ENCODE measurements at places on chromosomes 1 and 21. TPM values are rescaled to one million over a fixed set of nuclear protein-coding genes. Genes with fewer than 3 reads are reported as not detected.

The FALEC gene
- total RNA-seq: not detected

The LDLRAD1 gene
- total RNA-seq: 13.7 TPM

The DIO1 gene
- total RNA-seq: not detected

The OSCP1 gene
- total RNA-seq: 17.1 TPM

The LEFTY2 gene
- 1.2 TPM for total RNA-seq

The AADACL3 gene
- not detected for total RNA-seq

The ST6GALNAC3 gene
- total RNA-seq: 8.8 TPM

The PTCH2 gene
- total RNA-seq: 1.0 TPM

The SIM2 gene
- total RNA-seq: not detected

GRCh38 chr1:33725037-33725436 lies 138.8 kb upstream of the HMGB4 start:
- H3K4me1 ChIP-seq: no peaks in the 10 kb centered on the region
- no peaks in the 10 kb centered on the region for H3K27me3 ChIP-seq
- H3K4me3 ChIP-seq: no peak overlapping the region
- H3K27ac ChIP-seq: no peak overlapping the region
- H3K36me3 ChIP-seq: no peaks in the 10 kb centered on the region

- no peak for DNase-seq
- H3K27me3 ChIP-seq: no peaks in the 10 kb centered on the region
- H3K27ac ChIP-seq: no peak overlapping the region
- H3K36me3 ChIP-seq: peaks cover 91% of the 10 kb centered on the region
- H3K4me3 ChIP-seq: no peak overlapping the region
These were observed 55.8 kb downstream of the VPS13D start for GRCh38 chr1:12285496-12286143.

- H3K4me3 ChIP-seq: no peak overlapping the region
- H3K27ac ChIP-seq: no peak overlapping the region
- H3K27me3 ChIP-seq: no peaks in the 10 kb centered on the region
- no peak for DNase-seq
- no peaks in the 10 kb centered on the region for H3K36me3 ChIP-seq
These were observed 25.3 kb downstream of the TNFSF4 start for GRCh38 chr1:173181791-173182190.

- H3K4me1 ChIP-seq: no peaks in the 10 kb centered on the region
- no peak for DNase-seq
- no peak overlapping the region for H3K4me3 ChIP-seq
These were observed 30.1 kb downstream of the EDN2 start for GRCh38 chr1:41454406-41454805.

GRCh38 chr21:41559658-41560631 lies 52.0 kb upstream of the TMPRSS2 start:
- no peak for DNase-seq
- no peak overlapping the region for H3K4me3 ChIP-seq
- H3K27me3 ChIP-seq: peaks cover 5% of the 10 kb centered on the region
- H3K27ac ChIP-seq: no peak overlapping the region
- H3K36me3 ChIP-seq: no peaks in the 10 kb centered on the region

DNA sequence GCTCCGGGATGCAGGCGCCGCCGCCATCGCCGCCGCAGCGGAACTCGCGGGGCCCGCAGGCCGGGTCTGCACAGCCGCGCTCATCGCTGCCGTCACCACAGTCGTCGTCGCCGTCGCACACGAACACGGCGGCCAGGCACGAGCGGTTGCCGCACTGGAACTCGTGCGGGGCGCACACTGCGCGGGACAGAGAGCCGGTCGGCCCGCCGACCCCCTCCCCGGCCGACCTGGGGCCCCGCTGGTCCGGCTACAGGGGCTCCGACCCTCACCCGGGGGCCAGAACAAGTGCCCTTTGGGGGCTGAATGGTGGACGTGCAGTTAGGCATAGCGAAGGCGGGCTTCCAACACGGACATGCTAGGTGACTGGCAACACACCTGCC lies 38.6 kb upstream of the MAGOH start:
- no peak for DNase-seq
- H3K4me3 ChIP-seq: no peak overlapping the region
- H3K36me3 ChIP-seq: no peaks in the 10 kb centered on the region
- no peaks in the 10 kb centered on the region for H3K4me1 ChIP-seq

DNA sequence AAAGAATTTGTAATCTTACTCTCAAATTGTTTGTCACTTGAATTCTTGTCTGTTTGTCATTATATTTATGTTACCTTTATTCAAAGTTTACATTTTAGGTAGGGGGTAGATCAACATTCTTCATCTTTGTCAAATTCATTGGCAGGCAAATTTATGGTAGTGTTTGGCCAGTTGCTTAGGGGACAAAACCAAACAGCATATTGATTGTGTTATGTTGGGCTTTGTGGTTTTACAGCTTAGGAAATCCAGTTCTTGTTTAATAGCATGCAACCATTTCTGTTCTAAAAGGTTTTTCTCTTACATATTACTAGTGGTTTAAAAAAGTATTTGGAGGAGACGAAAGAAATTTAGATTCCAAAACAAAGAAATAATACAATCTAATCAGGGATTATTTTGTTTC lies 91.4 kb downstream of the HMCN1 start:
- no peak overlapping the region for H3K4me3 ChIP-seq
- peaks cover 5% of the 10 kb centered on the region for H3K4me1 ChIP-seq
- no peak overlapping the region for H3K27ac ChIP-seq

DNA sequence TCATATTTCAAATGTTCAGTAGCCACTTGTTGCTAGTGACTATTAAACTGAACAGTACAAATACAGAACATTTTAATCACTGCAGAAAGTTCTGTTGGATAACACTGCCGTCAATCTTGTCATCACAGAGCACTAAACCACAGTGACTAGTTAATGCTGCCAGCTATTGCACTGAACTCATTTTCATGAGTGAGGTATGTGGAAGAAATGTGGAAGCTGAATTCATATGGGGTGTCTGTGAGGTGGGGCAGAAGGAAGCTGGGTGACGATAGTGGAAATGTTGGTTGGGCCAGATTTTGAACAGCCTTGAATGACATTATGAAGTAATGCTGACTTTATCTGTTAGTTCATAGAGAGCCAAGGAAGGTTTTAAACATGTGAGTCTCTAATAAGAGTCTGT lies 49.6 kb downstream of the OSBPL9 start:
- H3K4me1 ChIP-seq: peaks cover 31% of the 10 kb centered on the region
- no peak overlapping the region for H3K4me3 ChIP-seq
- no peaks in the 10 kb centered on the region for H3K36me3 ChIP-seq
- H3K27ac ChIP-seq: peak overlapping the region; percentile 20

DNA sequence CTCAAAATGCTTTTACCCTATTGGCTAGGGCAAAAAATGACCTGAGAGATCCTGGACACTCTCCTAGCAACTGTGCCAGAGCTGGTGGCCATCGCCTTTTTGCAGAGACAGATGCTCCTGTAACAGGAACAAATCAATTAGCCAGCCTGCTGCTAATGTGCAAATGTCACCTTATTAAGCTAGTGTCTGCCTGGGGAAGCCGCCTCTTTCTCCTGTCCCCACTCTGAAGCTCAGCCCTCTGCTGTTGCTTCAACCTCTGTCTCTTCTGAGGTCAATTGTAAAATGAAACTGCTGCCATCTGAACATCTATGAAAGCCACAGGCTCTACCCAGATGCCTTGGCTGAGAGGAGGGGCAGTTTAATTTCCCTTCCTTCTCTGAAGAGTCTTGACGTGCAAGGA lies 85.5 kb upstream of the CACNA1E start:
- no peaks in the 10 kb centered on the region for H3K4me1 ChIP-seq
- DNase-seq: no peak
- peaks cover 7% of the 10 kb centered on the region for H3K27me3 ChIP-seq
- no peak overlapping the region for H3K27ac ChIP-seq
- no peak overlapping the region for H3K4me3 ChIP-seq

- H3K4me3 ChIP-seq: no peak overlapping the region
- H3K4me1 ChIP-seq: peaks cover 56% of the 10 kb centered on the region
- no peaks in the 10 kb centered on the region for H3K27me3 ChIP-seq
- DNase-seq: no peak
These were observed 35.0 kb downstream of the TMCC2 start for GRCh38 chr1:205262731-205263171.

DNA sequence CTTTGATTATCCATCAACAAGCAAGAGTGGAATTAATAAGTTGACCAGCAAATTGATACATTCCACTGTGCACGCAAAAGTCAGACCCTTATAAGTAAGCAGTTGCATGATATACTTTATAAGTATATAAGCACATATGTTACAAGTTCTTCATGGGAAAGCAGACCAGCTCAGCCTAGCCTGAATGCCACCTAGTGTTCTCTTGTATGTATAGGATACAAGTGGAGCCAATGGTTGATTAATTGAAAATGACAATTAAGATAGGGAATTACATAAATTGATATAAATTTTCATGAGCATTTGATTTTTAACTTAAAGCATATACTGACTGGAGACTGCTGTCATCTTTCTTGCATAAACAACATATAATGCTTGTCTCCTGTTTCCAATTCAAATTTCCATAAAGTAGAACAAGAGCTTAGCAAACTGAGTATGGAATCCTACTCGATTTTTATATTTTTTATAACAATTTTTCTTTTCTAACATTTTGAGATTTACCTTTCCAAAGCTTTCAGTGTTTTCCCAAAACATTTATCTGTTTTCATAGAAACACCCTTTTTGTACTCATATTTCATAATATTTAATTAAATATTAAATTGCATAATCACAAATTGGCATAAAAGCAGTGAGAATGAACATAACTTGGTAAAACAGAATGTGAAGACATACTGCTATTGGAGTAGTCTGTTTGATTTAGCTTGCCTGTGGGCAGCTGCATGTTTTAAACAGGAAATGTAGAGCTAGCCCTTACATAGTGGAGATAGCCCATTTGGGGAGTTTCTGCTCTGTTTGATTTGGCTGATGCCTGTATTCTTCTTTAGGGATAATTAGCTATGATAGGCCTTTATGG lies 62.8 kb downstream of the MAGI3 start:
- no peaks in the 10 kb centered on the region for H3K36me3 ChIP-seq
- H3K4me1 ChIP-seq: peaks cover 17% of the 10 kb centered on the region
- peak overlapping the region; percentile 25 for H3K27ac ChIP-seq
- no peaks in the 10 kb centered on the region for H3K27me3 ChIP-seq
- no peak for DNase-seq

- no peak overlapping the region for H3K4me3 ChIP-seq
- no peak overlapping the region for H3K27ac ChIP-seq
- H3K4me1 ChIP-seq: no peaks in the 10 kb centered on the region
- H3K27me3 ChIP-seq: no peaks in the 10 kb centered on the region
These were observed 58.1 kb downstream of the RPAP2 start for GRCh38 chr1:92356956-92357355.

GRCh38 chr1:193539731-193540459 lies 353.5 kb upstream of the B3GALT2 start:
- H3K27me3 ChIP-seq: no peaks in the 10 kb centered on the region
- DNase-seq: no peak
- no peak overlapping the region for H3K27ac ChIP-seq

- no peak overlapping the region for H3K27ac ChIP-seq
- DNase-seq: no peak
- H3K4me3 ChIP-seq: no peak overlapping the region
- no peaks in the 10 kb centered on the region for H3K36me3 ChIP-seq
- no peaks in the 10 kb centered on the region for H3K27me3 ChIP-seq
- H3K4me1 ChIP-seq: no peaks in the 10 kb centered on the region
These were observed 571.2 kb downstream of the ADGRL2 start for GRCh38 chr1:82371844-82372498.

DNA sequence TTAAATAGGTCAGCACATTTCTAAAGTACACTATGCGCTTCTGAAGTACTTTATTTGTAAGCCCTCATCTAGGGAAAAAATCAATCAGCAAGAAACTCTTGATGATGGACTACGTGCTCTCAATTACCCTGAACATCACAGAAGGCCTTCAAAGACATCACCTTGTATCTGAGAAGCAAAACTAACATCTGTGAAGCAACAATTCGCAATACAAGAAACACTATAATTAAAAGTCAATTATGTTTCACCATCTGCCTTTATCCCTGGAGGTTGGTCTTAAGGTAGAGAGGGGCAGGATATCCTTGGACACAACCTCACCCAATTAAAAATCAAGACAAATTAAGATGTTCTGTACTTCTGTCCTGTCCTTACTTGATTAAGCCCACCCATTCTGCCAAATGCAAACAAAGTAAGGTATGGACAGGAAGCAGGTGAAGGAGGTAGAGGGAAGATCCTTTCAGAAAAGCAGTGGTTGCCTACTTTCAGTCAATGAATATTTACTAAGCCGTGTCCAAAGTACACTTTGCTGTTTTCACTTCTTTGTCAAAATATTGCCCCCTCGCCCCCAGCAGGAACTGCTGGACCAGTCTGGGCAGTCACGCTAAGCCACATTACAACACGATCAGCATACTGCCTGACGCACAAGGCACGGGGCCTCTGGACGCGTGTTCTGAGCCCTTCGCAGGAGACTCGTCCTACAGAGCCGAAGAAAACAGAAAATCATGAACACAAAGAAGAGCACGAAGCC lies 887 bp downstream of the SLC19A2 start:
- peak overlapping the region; percentile 100 for H3K27ac ChIP-seq
- peak overlapping the region; percentile 83 for H3K4me3 ChIP-seq

DNA sequence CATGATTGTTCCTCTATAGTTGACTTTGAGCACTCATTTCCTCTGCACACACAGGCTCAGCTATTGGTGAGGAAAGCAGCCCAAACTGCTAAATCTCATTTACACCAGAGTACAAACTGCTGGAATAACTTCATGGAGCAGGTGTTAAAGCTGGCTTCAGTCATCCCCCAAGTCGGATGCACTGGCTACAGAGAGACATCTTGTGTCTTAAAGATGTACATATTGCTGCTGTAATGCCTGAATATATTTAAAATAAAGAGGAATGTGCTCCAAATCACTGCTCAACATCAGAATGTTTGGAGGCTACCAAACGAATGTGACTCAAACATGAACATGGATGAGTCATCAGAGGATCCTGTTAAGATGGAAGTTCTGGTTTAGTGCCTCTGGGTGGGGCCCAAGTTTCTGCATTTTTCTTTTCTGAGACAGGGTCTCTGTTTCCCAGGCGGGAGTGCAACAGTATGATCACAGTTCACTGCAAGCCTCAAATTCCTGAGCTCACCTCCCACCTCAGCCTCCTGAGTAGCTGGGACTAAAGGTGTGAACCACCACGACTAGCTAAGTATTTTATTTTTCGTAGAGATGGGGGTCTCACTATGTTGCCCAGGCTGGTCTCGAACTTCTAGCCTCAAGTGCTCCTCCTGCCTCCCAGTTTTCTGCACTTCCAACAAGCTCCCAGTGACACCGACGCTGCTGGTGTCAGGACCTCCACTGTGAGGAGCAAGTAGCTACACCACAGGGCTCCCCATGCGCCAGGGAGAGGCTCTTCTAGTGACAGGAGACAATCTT lies 79.0 kb upstream of the KRTAP19-8 start:
- H3K36me3 ChIP-seq: peaks cover 7% of the 10 kb centered on the region
- no peak for DNase-seq
- no peak overlapping the region for H3K4me3 ChIP-seq
- H3K27me3 ChIP-seq: no peaks in the 10 kb centered on the region
- no peaks in the 10 kb centered on the region for H3K4me1 ChIP-seq

- no peak overlapping the region for H3K27ac ChIP-seq
- H3K27me3 ChIP-seq: no peaks in the 10 kb centered on the region
- no peak overlapping the region for H3K4me3 ChIP-seq
- DNase-seq: no peak
- H3K4me1 ChIP-seq: peaks cover 23% of the 10 kb centered on the region
These were observed 31.6 kb downstream of the CDC14A start for GRCh38 chr1:100383743-100384405.
